ENCODE measurements at places on chromosomes 5 and 9.

GRCh38 chr9:134670042-134670525 lies 28.5 kb downstream of the COL5A1 start:
- no peak for DNase-seq

GRCh38 chr9:130222833-130223232 lies 42.7 kb upstream of the HMCN2 start:
- no peak for DNase-seq

DNA sequence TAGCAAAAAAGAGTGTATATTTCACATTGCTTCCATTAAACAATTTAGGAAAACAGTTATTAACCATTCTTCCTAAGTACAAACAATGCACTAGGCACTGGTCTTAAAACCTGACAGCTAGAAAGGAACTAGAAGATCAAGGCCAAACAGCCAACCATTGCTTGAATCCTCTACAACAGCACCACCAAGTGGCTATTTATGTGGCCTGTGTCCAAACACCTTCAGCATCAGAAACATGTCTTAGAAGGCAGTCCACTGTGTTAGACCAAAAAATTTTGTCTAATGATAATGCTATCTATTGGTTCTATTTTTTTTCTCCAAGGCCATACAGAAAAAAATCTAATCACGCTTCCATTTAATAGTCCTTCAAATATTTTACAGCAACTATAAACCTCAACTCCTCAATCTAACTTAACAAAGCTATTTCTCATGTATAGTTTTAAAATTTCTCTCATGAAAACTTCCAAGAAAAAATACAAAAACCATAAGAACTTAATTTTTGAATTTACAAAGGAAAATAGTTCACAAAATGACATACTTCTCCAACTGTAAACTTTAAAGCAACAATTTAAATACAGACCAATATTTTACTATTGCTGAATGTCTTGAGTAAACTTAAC lies 36.1 kb downstream of the CAAP1 start:
- DNase-seq, result no peak

GRCh38 chr9:121399126-121399882 lies 29.3 kb upstream of the STOM start:
- DNase-seq, result no peak

DNA sequence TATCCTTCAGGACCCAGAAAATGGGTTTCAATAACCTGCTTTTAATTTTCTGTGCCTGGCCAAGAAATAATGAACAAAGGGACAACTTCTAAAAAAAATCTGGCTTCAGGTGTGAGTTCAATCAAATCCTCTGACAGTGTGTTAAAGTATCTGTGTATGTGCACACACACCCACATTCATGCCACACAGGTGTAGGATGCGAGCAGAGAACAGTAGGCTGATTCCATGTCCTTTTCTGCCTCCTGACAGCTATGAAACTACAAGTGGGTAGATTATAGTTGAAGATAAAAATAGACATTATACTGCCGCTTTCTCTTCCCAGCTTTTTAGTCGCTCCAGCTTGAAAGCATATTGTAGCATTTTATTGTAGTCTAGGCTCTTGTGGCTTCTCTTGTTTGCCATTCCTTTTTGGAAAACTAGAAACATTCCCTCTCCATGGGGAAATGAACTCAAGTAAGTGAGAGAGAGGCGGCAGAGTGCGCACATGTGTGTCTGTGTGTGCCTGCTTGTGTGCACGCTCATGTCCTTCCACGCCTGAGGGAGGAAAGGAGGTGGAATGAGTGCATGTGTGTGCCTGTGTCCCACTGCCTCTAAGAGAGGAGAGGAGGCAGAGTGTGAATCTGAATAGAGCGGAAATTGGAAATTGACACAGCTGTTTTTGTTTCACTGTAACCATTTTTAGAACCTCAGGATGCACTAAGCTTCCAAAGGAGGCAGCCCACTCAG lies 273.0 kb downstream of the ELAVL2 start:
- DNase-seq, result no peak

- no peak for DNase-seq
Observed at GRCh38 chr9:111969061-111969460, 72.4 kb downstream of the UGCG start.

DNA sequence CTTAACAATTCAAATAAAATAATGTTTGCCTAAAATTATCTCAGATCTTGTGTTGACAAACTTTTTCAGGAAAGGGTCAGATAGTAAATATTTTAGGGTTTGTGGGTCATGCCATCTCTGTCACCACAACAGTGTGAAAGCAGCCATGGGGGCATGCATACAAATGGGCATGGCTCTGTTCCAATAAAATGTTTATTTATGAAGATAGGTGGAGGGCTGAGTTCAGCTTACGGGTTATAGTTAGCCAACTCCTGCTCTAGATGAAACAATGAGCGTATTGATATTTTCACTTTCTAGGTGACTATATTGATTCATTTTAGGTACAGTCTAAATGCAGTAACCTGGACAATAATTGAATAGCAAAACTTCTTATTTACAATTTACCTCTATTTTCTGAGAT lies 533.8 kb upstream of the CLINT1 start:
- DNase-seq, result no peak

DNA sequence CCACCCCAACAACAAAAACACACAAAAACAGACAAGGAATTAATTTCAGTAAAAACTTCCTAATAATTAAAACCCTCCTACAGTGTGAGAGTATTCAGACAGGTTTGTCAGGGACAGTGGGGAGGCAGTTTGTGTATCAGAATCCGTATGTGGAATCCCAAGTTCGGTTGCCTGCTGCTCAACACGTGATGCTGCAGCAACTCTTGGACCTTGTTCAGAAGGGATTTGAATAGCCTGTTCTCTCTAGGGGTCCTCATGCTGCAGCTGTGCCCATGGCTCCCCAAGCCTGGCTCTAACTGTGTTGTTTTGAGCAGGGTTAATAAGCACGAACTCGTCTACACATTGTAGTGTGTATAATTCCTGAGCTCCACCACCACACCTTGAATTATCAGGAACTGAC lies 28.7 kb downstream of the TLE4 start:
- no peak for DNase-seq

GRCh38 chr5:7886849-7887475 lies 18.0 kb downstream of the MTRR start:
- no peak for DNase-seq

- DNase-seq, result peak; percentile 8
Observed at GRCh38 chr9:133954862-133955529, 37.1 kb downstream of the VAV2 start.

DNA sequence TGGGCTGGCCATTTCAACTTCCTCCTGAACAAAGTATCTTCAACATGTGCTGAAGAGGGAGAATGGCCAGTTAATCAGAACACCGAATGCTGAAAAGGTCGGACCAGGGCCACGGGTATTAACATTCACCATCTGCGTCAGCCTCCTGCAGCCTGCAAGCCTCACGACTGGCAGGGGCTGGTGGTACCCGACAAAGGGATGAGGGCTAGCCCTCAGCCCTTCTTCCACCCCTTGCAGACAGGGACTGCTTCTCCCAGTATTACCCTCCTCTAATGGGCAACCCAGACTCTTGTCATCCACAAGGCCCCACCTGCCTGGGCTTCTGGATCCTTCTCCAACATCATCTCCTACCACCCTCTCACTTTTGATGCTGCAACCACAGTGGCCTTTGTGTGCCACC lies 246.6 kb downstream of the FSTL4 start:
- DNase-seq, result no peak

DNA sequence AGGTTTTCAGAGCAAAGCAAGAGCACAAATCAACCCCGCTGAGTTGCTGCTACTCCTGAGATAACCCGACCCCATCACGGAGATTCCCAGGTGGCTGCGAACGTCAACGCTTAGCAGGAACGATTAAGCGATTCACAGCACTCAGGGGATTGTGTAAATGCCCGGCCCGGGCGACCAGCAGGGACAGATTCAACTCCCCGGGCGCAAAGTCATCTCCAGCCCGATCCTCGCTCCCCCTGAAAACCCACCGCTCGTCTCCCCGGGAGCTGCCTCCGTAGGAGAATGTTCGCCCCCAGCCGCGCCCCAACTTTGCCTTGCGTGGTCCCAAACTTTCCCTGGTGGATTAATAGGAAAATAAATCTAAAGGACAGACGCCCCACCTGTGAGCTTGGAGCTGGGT lies 685 bp downstream of the SLC24A2 start:
- DNase-seq, result no peak

DNA sequence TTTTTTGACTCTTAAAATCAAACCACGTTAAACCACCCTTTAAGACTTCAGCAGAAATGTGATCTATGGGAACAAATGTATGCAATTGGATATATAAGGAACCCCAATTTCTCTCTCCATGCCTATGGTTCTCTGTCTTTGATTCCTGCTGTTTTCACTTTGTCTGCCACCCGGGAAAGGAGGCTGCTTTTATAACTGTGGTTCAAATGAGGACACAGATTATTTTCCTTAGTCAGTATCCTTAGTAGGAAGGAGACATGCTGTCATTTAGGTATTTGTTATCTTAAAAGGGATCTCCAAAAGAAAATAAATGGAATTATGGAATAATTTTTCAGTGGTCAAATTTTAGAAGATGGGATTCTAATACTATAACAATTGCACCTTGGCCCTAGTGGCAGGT lies 176.1 kb upstream of the NREP start:
- no peak for DNase-seq

GRCh38 chr9:2726650-2727340 lies 9.5 kb downstream of the KCNV2 start:
- DNase-seq, result no peak

- no peak for DNase-seq
Observed at GRCh38 chr5:162672061-162672460, 604.5 kb downstream of the GABRG2 start.

- DNase-seq, result no peak
Observed at GRCh38 chr5:145668714-145669113, 166.4 kb downstream of the PRELID2 start.

- DNase-seq, result no peak
Observed at GRCh38 chr5:77850536-77851175, 74.5 kb upstream of the TBCA start.

DNA sequence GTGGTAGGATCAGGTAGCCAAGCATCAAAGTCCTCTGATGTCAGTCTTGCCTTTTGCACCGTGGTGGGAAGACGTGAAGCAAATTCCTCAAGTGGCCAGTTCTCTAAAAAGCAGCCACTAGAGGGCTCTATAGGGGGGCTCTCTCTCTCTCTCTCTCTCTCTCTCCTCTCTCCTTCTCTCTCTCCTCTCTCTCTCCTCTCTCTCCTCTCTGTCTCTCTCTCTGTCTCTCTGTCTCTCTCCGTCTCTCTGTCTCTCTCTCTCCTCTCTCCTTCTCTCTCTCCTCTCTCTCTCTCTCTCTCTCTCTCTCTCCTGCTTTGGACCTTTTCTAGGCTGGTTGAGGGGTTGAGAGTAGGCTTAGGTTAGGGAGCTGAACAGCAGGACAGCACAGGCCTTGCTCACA lies 13.9 kb upstream of the OSMR start:
- DNase-seq, result no peak

GRCh38 chr5:95244479-95244878 lies 40.4 kb downstream of the MCTP1 start:
- DNase-seq, result no peak

GRCh38 chr5:11322133-11322532 lies 561.1 kb upstream of the DAP start:
- DNase-seq, result no peak

DNA sequence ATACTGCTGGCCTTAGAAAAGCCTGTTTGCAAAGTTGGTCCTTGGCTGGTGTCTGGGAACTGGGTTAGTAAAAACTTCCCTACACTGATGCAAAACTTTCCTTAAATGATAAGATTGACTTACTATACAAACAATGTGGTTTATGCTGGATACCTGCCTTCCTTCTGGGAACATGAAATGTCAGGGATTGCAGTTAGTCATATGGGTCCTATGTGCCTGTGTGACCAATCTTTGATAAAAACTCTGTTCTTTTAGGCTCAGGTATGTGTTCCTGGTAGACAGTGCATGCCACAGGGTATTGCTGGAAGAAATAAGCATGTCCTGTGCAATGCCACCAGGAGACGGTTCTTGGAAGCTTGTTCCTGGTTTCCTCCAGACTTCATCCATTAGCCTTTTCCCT lies 173.3 kb downstream of the RMI1 start:
- DNase-seq, result no peak

- no peak for DNase-seq
Observed at GRCh38 chr9:72012646-72013045, 47.8 kb downstream of the C9orf57 start.

- no peak for DNase-seq
Observed at GRCh38 chr5:54643685-54644106, 126.1 kb downstream of the SNX18 start.

- DNase-seq, result no peak
Observed at GRCh38 chr5:111134864-111135263, 42.7 kb downstream of the WDR36 start.

DNA sequence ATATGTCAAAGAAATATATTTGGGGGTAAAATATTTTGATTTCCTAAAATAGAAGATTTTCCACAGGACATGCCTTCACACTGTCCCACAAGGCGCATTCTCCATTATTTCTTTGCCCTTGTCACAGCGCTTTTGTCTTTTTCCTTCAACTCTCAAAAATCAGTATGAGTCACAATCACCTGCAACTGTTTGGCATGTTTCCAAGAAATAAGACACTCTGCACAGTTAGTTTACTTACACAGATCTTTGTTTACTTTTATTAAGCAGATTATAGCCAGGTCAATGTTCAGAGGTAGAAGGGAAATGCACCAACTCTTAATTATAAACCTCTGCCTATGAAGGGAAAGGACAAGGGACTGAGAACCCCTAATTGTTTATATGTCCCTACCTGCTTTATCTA lies 9.5 kb downstream of the CEMIP2 start:
- DNase-seq, result no peak

DNA sequence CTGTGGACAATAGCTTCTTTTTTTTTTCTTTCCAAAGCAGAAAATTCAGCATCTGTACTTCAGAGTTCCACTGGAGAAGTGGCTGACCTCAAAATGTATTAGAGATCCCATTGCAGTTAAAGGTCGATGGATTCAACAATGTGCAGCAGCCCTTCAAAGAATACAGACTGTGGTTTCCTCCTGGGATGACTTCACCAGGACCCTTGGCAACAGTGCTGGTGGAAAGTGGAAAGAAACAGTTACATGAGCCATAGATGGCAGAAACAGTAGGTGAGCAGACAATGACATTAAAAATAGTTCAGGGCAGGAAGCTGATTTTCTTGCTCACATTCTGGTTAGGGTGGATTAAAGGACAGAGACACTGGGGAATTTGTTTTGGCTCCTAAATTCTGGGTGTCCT lies 62.4 kb downstream of the SLC28A3 start:
- DNase-seq, result no peak

- DNase-seq, result no peak
Observed at GRCh38 chr5:10624679-10625078, 60.8 kb downstream of the ANKRD33B start.

GRCh38 chr9:97510797-97511654 lies 9.6 kb downstream of the TMOD1 start:
- DNase-seq, result no peak

- no peak for DNase-seq
Observed at GRCh38 chr9:10251490-10251889, 361.3 kb downstream of the PTPRD start.

GRCh38 chr5:39437467-39437866 lies 12.7 kb upstream of the DAB2 start:
- DNase-seq, result no peak

GRCh38 chr9:83569326-83569725 lies 31.1 kb upstream of the FRMD3 start:
- no peak for DNase-seq
